NCI-H526 treated with DMSO at 0.1 percent for 48 hours (cell line): ENCODE measurements at places on chromosomes 2 and 18.

DNA sequence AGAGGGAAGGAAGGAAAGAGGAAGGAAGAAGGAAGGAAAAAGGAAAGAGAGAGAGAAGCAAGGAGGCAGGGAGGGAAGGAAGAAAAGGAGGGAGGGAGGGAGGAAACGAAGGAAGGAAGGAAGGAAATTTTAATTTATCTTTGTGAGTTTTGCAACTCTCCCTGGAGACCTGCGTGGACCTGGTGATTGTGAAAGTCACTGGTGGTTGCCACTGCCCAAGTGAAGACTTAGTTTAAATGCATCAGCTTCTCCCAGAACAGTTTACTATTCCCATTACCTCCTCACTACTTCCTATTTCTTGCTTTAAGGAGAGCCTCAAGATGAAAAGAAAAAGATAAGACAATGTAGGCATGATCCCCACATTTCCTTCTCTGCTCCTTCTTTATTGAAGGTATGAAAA is 68.8 kb downstream of the ACVR1C start:
- DNase-seq, result no peak

GRCh38 chr2:98376301-98376910 is 30.1 kb downstream of the CNGA3 start:
- no peak for DNase-seq

GRCh38 chr2:70979626-70980025 is 1.2 kb downstream of the ANKRD53 start:
- no peak for DNase-seq

GRCh38 chr2:111705711-111706336 is 178.2 kb downstream of the ANAPC1 start:
- no peak for DNase-seq

- DNase-seq, result no peak
These were observed 482 bp downstream of the DLGAP1 start for GRCh38 chr18:4454537-4455112.

- no peak for DNase-seq
These were observed 203.4 kb upstream of the RAB6C start for GRCh38 chr2:129775952-129776653.

GRCh38 chr18:7002107-7002506 is 115.5 kb downstream of the LAMA1 start:
- DNase-seq, result no peak

DNA sequence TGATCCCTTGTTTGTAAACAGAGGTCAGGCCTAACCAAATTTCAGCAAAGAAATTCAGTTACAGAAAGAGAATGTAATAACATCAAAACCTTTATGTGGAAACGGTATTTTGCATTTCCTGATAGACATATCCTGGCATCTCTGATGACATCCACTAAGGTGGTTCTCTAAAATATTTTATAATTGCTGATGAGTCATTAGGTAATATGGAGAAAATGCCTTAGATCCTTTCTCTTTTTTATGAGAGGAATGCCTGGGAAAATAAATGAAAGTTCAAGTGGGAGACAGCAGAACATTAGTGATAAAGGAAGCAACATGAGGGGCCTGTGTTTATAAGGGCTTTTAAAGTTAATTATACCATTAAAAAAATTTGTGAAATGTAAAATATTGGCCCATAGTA is 72.6 kb downstream of the PLCL1 start:
- no peak for DNase-seq

DNA sequence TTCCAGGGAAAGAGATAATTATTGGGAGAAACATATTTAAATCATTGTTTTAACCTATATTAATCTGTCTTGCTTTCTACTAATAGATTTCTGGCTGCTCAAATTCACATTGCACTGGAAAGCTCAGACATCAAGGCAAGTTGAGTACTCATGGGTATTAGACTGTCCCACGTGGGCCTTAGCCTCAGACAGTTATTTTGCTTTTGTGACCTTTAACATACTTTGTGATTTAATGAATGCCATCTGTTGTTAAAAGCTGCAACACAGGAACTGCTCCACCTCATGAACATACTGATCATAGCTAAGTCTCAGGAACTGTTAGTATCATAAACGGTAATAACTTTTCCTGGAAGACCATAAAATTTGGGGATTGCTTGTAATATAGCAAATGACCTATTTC is 2.7 kb upstream of the LCT start:
- DNase-seq, result no peak

DNA sequence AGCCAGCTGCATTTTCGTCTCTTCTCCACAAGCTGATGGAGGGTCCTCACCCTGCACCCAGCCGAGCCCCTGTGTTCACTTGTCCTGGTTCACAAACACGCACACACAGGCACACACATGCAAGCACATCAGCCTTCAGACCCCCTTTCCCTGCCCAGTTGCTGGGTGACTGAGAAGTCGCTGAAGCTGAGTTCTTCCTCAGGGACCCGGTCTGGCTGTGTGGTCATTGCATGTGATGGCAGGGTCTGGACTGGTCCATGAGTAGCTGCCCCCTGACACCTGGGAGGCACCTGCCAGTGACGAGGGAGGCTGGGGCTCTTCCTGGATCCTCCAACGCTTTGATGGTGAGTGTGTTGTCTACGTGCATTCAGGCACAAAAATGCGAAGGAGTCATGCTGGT is 546.1 kb upstream of the SALL3 start:
- DNase-seq, result no peak

- no peak for DNase-seq
These were observed 330.6 kb upstream of the PIK3C3 start for GRCh38 chr18:41624460-41624859.

GRCh38 chr2:128715360-128715759 is 396.7 kb upstream of the HS6ST1 start:
- no peak for DNase-seq

- no peak for DNase-seq
These were observed 225.4 kb downstream of the TWIST2 start for GRCh38 chr2:239073270-239073669.

- DNase-seq, result no peak
These were observed 155.4 kb downstream of the ASB1 start for GRCh38 chr2:238582159-238582558.

- DNase-seq, result no peak
These were observed 188.2 kb downstream of the LTBP1 start for GRCh38 chr2:33134791-33135560.

GRCh38 chr2:74036450-74037195 is 51.9 kb downstream of the TET3 start:
- DNase-seq, result no peak

DNA sequence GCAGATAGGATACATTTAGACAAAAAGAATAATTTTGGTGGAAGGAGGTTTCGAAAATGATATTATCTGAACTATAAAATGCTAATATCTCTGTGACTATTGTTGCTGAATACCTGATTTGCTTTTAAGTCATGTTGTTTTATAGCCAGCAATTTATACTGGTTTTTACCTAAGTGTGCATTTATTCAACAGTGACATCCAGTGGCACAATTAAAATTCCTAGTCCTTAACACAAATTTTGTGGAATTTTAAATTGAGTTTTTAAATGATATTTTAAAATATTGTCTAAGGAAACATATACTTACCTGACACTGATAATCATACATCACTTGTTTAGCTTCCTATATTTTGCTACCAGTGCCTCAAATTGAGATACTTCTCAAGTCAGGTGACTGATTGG is 144.8 kb downstream of the ARHGAP28 start:
- DNase-seq, result no peak
